ENCODE measurements at places on chromosomes 3 and 15. TPM values are rescaled to one million over a fixed set of nuclear protein-coding genes. Genes with fewer than 3 reads are reported as not detected.

GRCh38 chr15:59303136-59303535 lies 69.5 kb downstream of the MYO1E start:
- no peak for DNase-seq

GRCh38 chr3:120495809-120496208 lies 45.0 kb upstream of the FSTL1 start:
- no peak for DNase-seq

DNA sequence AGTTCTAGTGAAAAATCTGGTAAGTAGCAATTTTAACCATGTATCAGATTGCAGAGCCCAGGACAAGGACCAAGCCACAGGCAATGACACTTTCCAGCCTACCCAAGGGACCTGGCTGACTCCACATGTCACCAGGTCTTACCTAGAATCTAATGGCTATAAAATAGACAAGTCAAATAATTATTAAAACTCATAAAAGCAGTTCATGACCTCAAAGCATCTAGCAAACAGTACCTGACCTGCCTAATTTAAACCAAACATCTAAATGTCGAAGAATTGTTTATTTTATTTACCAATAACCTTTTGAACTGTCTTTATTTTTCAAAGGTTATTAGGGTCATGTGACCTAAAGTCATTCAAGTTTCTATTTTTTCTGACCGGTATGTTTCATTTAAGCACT lies 35.6 kb upstream of the MKRN3 start:
- no peak for DNase-seq

GRCh38 chr15:32919749-32920414 lies 202.1 kb downstream of the GREM1 start:
- DNase-seq: no peak

DNA sequence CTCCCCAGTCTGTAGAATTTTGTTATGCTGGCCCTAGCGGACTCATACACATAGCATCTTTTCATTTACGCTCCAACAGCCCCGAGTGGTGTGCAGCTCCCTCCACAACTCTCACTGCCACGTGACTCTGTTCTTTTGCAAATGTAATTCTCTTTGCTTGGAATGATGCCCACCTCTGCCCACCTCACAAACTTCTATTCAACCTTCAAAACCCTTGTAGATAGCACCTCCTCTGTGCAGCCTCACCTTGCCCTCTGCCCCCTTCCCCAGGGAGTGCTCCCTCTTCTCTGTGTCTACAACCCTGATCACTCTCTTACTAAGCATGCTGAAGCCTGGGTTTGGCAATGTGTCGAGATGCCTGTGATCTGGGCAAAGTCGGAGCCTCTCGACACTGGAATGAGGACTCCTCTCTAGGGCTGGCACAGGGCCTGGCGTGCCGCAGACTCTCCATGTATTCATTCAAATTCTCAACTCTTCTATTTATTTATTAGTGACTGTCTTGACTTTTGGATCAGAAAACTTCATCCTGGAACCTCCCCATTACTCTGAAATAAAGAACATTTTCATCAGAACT lies 73.5 kb downstream of the MGLL start:
- DNase-seq: no peak

- DNase-seq: peak; percentile 14
These were observed 27.1 kb downstream of the CGGBP1 start for GRCh38 chr3:88031642-88032077.

GRCh38 chr3:194134231-194134756 lies 1.7 kb upstream of the HES1 start:
- DNase-seq: no peak

DNA sequence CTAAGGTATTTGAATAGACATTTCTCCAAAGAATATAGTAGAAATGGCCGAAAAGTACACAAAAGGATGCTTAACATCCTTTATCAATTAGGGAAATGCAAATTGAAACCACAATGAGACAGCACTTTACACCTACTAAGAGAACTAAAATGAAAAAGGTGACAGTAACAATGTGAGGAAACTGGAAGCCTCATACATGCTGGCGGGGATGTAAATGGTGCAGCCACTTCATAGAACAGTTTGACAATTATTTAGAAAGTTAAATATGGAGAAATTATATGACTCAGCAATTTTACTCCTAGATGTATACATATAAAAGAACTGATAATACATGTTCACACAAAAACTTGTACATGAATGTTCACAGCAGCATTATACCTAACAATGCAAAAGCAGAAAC lies 13.4 kb downstream of the SPICE1 start:
- DNase-seq: no peak

DNA sequence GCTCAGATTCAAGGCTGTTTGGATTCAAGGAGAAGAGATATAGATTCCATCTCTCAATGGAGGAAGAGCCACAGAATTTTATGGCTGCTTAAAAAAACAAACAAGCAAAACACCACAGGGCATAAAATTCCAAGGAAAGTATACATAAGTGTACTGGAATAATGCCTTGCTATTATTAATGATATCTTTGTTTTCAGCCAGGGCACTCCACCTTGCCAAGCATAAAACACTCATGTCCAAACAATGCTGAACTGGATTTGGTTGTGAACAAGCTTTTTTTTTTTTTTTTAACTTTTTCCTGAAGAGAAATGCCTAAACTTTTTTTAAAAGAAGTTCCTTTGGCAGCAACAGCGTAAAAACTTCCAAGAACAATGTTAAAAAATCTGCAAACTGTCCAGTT lies 4.8 kb upstream of the CLSTN2 start:
- DNase-seq: no peak

DNA sequence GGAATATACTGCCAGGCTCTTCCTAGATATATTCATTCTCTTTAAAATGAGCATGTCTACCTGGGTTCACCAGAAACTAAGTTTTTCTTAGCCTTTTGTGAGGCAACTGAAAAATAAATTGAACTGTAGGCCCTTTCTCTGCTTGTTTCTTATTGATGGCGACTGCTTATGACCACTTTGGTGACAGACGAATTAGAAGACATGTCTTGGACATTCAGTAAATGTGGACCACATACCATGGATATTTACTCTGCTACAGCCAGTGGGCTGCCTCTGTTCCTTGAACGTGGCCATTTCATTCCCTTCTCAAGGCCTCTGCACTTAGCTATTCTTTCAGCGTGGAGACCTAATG lies 603 bp upstream of the SELENOK start:
- no peak for DNase-seq

DNA sequence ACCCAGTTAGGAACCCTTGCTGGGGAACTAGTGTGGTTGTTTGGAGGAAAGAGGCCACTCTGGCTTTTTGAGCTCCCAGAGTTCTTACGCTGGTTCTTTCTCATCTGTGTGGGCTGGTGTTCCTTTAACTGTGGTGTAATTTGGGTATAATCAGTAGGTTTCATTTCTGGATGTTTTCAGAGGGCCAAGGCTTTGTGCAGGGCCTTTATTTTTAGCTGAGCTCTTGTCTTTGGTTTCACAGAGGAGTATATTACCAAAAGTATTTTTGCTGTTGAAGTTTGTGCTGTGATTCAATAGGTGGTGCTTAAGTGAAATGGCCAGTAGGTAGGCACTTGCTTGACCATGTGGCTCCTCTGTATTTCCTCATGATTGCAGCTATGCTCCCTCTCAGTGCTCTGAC lies 357.9 kb downstream of the KCNH8 start:
- no peak for DNase-seq

DNA sequence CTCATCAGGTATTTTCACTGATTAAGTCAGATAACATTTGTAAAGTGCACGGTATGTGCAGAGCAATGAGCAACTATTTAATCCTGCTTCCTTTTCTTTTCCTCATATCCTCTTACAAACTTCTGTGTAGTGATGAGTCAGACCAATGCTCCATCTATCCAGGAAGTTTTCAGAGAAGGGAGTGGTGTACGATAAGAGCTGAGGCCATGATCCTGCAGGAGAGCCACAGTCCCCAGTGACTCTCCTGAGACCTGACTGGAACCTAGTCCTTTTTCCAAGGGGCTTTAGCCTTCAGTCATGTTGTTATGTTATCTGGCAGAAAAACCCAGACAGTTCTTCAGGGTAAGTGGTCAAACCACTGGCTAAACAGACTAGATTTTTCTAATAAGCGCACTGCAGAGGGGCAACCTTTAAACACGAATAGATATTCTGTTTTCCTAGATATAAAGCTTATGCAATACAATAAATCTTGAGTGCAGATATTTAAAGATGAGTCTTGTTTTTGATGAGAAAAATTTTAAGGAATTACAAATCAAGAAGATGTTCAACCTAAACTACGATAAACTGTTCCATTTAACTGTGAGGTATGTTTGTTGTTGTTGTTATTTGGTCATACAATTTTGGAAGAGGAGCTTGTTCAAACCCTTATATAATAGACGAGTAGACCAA lies 110.5 kb upstream of the RAP2B start:
- DNase-seq: no peak

DNA sequence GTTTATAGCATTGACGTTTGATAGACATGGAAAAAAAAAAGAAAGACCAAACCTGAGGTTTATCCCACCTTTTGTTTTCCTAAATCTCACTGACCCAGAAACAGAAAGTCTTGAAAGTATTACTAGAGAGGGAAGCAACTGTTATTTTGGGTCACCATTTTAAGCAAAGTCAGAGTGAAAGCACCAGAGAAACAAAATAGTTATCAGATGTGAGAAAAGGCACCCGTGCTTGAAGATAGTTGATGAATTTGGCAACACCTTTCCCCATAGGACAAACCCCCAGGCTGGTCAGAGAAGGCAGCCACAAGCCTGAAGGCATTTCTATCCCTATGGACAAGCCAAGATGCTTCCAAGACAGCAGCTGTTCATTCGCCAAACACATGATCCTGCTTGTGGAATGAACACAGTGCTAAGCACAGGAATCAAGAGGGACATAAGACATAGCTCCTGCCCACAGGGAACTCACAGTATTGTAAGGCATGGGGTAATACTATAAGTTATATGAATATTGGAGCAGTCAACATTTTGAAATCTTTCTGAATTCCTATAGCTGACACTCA lies 170.9 kb downstream of the ERC2 start:
- no peak for DNase-seq

GRCh38 chr3:114756506-114757279 lies 390.4 kb downstream of the ZBTB20 start:
- DNase-seq: no peak

DNA sequence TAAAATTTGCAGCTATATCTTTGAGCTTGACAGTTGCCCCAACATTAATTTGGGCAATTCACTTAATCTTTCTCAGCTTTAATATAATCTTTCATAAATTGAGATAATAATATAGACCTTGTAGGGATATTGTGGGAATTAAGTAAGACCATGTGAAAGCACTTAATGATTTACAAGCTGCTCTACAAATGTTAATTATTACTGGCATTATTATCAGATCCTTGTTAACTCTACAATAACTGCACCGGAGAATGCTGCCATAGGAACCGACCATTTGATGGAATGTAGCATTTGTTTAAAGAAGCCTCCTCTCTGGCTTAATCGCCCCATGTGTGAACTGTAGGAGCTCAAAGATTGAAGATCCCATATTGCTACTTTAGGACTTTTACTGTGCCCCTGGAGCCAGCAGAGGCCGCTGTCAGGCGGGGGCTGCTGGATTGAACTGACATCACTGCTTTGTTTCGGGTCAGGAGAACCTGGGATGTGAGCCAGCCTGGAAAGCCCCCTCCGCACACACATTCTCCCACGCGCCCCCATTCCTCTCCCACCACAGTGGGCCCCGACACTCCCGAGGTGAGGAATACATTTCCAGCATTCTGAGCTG lies 154.2 kb upstream of the TNIK start:
- DNase-seq: peak; percentile 48

DNA sequence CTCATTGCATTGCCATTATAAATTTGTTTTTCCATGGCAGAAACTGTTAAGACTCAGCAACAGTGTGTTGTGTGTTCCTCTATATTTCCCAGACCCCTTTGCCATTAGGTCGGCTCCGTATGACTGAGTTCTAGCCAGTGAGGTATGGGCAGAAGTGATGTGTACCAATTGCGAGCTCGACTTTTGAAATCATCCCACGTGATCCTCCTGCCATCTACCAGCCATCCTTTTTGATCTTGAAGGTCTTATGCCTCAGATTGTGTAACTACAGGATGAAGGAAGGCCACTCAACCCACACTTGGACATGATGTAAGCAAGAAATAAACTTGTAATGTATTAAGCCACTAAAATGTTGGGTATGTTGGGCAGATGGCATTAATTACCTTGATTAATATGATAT lies 562.3 kb downstream of the PDCD6IP start:
- DNase-seq: no peak

DNA sequence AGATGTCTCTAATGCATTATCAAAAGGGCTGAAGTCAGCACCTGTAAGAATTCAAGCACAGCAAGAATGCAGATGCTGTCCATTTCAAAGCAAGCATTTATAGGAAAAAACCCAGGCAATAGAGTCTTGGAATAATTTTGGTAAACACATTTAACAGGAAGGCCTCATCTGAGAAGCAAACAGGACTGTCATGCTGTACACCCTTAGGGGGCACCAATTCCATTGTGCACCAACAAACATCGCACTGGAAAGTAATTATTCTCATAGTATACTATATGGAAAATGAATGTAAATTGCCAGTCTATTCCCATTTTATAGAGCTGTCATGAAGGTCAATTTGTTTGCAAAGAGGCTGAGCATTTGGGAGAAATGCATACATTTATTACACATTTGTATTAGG lies 247.3 kb upstream of the SUCLG2 start:
- no peak for DNase-seq

- peak; percentile 79 for DNase-seq
These were observed 831 bp upstream of the ROBO2 start for GRCh38 chr3:77038930-77039605.

GRCh38 chr3:135871311-135871710 lies 94.2 kb upstream of the PPP2R3A start:
- no peak for DNase-seq

DNA sequence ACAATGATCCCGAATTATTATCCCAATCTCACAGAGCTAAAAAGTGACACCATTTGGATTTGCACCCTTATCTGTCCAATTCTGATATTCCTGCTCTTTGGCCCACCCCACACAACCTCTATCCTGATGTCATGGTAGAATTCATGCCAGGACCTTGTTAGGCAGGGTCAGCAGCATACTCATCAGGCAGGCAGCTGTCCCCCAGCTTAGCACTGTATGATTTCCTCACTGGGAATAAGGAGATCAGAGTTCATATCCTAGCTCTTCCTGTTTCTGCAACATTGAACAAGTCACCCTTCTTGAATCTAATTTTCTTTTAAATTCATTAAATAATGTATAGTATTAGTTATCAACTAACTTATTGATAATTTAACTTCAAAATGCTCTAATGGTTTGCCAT lies 12.0 kb upstream of the C3orf80 start:
- no peak for DNase-seq

GRCh38 chr3:13927295-13927694 lies 47.4 kb upstream of the WNT7A start:
- no peak for DNase-seq

The LRRC34 gene
- polyA plus RNA-seq: 14.0 TPM

The SLC12A1 gene
- polyA plus RNA-seq: 352 TPM

The GOLGA8A gene
- 126 TPM for polyA plus RNA-seq

The TLNRD1 gene
- 12.2 TPM for polyA plus RNA-seq

The FGD5 gene
- polyA plus RNA-seq: 25.5 TPM

The CCDC39 gene
- polyA plus RNA-seq: 12.3 TPM

The VILL gene
- polyA plus RNA-seq: 14.1 TPM

The LINGO1 gene
- 15.4 TPM for polyA plus RNA-seq

The ONECUT1 gene
- 0.14 TPM for polyA plus RNA-seq

The SPATA12 gene
- polyA plus RNA-seq: 0.31 TPM

All from renal pelvis (tissue), 12 donors.